ENCODE measurements at places on chromosomes 16 and 17.
A peak's percentile ranks its signal among the peaks of the same experiment; 100 is the strongest.

- no peak for DNase-seq
These were observed 1033.6 kb downstream of the CDH8 start for GRCh38 chr16:61002479-61003204.

DNA sequence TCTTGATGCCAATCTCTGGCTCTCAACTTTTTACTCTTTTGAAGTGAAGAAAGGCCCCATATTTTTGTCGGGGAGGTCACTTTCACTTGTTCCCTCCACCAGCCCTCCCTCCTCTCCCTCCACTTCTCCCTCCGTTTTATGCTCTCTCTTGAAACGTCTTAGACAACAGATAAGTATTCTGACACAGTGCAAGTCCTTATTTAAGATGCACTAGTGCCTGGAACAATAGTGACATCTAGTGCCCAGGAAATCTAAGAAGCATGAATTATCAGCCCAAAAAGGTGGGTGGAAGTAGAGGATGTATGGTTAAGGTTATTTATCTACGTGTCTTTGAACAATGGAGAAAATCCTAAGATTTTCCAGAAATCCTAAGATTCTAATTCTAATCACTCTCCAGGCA is 17.9 kb downstream of the PSME3IP1 start:
- peak; percentile 77 for DNase-seq

- no peak for DNase-seq
These were observed 432.5 kb downstream of the HS3ST3B1 start for GRCh38 chr17:14733376-14733775.

DNA sequence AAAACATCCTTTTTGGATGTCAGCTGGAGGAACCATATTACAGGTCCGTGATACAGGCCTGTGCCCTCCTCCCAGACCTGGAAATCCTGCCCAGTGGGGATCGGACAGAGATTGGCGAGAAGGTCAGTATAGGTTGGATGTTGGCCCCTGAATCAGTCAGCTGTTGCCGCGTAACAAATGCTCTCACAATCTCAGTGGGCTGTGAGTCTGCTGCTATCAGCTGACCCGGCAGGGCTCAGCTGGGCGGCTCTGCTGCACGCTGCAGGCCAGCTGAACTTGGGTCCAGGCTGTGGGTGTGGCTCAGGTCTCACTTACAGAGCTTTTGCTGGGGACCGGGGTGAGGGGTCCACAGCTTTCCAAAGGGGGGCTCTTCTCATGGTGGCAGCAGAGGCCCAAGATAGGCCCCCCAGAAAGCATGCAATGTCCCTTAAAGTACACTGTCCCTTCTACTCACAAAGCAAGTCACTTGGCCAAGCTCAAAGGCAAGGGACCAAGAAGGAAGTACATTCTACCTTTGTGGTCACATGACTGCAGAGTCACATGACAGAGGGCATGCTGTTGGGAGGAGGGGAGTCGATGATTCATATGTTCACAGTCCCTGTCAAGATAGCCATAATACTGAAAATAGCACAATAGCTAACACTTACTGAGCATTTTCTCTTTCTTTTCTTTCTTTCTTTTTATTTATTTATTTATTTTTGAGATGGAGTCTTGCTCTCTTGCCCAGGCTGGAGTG is 134.2 kb downstream of the ABCC1 start:
- DNase-seq, result no peak

DNA sequence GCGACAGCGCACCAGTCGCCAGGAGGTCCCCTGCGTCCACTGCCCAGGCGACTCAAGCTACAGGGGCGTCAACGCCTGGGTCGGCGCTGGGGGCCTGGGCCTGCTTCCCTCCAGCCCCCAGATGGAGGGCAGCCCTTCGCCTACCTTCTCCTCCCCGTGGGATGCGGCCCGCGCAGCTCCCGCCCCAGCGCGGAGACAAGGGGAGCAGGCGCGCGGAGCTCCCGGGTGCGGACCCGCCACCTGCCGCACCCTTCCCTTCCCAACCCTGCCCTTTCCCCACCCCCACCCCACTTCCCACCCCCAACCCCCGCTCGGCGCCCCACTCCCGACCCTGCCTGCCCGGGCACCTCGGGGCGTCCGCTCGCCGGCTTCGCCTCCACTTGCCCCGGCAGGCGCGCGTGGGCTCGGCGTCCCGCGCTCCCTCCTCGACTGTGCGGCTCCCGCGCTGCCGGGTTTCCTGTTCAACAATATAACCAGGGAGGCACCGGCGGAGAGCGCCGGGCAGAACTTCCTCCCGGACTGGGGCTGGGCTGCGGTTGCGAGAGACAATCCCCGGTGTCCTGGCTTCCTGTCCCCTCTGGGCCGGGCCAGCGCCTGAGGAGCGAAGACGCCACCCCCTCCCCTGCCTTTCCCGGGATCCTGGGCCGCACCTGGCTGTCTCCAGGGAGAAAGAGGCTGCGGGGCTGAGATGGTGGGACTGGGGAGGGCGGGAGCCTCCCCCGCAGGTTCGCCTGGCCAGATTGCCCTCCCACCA is at the start of gene ARHGAP27:
ARHGAP27 (minus strand) TSS at position 466 of the 754 bp plus-strand sequence. CDS start 2,591 bp downstream, outside the sequence.
- DNase-seq, result peak; percentile 41

DNA sequence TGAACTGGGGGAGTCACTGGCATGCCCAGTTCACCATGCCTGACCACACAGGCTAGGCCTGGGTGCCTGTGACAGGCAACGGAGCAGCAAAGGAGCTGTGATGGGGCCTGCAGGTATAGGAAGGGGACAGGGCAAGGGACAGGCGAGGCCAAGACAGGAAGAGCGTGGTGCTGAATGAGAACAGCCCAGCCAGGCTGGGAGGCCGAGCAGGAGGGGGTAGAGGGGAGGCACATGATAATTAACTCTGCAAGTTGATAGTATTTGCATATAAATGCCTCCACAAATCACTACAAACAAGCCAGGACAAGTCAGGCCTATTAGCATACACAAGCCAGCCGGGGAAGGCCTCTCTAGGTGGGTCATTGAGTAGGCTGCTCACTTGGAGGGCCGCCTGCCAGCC is 7.8 kb downstream of the ZFHX3 start:
- DNase-seq, result no peak

GRCh38 chr16:53666786-53667415 is 36.8 kb downstream of the RPGRIP1L start:
- DNase-seq, result no peak

- DNase-seq, result peak; percentile 71
These were observed 4.0 kb upstream of the RPL38 start for GRCh38 chr17:74199306-74200092.
